ENCODE measurements at places on chromosomes 7 and 10.

DNA sequence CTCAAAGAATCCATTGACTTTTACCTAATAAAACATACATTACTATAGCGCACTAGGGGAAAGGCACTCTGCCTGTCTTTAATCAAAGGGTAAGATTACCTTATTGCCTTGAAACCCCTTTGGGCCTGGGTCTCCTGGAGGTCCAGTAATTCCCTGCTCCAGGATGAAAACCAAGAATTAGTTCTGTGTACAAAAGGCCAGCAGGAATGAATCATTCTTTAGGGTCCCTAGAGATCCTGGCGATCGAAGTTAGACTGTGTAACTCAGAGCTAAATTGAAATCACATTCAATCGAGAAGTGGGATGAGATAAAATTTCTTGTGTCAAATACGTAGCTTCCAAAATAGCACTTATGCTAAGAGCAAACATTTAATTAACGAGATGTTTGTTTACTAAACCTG lies 29.8 kb downstream of the COL28A1 start:
- no peak for DNase-seq

DNA sequence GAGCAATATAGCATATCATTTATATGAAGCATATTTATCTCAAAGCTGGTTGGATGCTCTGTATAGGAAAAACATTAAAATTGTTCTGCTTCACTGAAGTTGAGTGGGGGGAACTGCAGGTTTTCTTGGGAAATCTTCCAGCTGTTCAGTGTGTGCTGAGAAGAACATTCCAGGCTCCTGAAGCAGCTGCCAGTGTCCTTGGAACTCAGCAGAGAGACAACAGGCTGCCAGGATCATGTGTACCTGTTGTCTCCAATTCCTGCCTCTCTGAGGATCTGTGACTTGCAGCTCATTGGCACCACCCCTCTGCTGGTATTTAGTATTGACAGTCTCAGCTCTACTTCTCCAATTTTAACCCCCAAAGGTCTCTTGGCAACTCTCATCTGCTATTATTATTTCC lies 42.3 kb upstream of the PRKG1 start:
- DNase-seq = no peak

- no peak for DNase-seq
Measured at GRCh38 chr7:24701261-24702235, 55.7 kb downstream of the GSDME start.

GRCh38 chr10:126187399-126187798 lies 200.9 kb downstream of the ADAM12 start:
- DNase-seq = no peak

DNA sequence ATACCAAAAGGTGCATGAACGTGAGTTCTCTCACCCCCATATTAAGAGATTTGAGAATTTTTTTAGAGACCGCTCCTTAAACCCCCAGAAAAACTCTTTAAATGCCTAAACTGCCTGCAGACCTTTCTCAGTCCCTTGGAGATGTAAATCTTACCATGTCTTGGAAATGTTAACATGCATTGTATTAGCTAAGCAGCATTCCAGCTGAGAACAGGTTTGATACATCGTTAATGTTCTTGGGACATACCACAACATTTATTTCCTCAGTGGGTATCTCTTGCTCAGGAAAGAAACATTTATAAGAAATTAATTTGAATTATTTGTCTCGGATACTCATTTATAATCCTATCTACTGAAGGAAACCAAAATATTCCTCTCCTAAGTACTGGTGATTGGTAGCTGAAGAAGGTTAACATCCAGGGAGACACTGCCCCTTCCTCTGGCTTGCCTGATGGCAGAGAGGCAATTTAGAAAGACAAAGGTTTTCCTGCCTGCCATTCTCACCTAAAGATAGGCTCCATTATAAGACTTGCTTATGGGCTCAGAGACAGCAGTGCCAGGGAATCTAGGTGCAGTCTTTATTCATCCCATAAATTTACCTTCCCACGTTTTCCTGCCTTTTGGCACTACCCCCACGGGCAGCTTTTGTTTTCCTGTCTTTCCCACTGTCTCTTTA lies 141.2 kb downstream of the COBL start:
- no peak for DNase-seq

- DNase-seq = no peak
Measured at GRCh38 chr10:48843198-48843597, 96.4 kb downstream of the LRRC18 start.
